ENCODE measurements at places on chromosomes 6 and 20.

- no peak for DNase-seq
These were observed 585.3 kb upstream of the MAN1A1 start for GRCh38 chr6:119934816-119935215.

- DNase-seq: no peak
These were observed 93.6 kb upstream of the AGPAT4 start for GRCh38 chr6:161367472-161367871.

DNA sequence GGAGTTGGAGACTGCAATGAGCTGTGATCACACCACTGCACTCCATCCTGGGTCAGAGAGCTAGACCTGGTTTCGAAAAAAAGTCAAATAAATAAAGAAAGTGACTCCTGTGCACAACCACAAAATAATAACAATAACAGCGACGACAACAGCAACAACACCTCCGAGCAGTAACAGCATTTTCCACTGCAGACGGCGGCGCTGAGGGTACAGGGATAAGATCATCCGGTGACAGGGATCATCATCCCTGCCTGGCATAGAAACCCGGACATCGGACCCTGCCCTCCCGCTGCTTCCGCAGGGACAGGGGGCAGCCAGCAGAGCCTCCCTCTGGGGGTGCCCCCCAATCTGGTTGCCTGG, 11.5 kb downstream of the SRXN1 start:
- DNase-seq: no peak

- no peak for DNase-seq
These were observed 1.1 kb upstream of the TGM2 start for GRCh38 chr20:38165966-38166702.

DNA sequence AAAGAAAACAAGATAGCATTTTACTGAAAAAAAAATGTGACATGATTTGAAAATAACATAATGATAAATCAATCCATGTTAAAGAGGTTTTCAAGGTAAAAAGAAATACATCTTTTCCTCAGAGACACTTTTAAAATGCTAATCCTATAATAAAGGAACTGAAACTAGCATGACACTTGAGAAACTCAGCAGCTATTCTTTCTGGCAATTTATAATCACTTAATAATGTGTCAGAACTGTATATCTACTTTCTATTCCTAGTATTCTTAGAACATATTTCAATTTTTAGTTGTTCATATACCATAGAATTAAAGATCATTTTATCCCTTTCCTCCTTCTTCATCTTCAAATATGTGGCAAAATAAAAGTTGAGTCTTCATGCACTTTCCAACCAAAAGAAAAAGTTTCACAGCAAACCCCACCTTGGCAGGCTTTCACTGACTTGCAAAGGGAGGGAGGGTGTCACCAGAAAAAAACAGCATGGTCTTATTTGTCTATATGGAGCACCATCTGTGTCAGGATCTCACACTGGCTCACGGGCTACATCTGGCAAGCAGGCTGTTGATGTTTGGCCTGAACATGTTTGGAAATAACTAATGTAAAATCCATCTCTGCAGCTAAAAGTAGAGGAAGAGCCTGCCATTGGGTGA, 48.5 kb downstream of the FHL5 start:
- no peak for DNase-seq

DNA sequence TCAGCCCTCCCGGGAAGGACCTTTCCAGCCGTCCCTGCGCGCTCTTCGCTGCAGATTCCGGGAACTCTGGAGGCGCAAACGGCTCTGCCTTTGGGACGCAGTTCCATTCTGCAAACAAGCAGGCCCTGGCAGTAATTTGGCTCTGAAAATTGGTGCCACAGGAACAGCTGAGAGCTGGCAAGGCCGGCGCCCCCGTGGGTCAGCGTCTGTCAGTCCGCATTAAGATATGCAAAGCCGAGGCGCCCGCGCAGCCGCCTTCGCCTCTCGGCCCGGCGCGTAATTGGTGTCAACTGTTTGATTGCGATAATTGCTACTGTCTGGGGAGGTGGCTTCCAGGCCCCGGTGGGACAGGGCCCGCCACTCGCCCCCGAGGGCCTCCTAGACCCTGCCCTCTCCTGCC, 73.6 kb downstream of the NCR2 start:
- DNase-seq: peak; percentile 93
